ENCODE measurements at places on chromosomes 1 and 21.

DNA sequence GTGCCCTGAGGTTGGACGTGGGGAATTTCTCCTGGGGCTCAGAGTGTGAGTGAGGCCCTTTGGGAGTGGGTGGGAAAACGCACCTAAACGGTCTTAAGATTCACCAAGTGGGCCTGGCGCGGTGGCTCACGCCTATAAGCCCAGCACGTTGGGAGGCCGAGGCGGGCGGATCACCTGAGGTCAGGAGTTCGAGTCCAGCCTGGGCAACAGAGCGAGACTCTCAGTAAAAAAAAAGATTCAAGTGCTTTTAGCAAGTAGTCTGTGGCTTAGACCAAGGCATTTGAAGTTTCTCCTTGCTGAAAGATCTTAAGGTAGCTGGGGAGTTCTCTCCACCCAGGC lies 1.4 kb downstream of the RPS8 start:
- no peak for DNase-seq

DNA sequence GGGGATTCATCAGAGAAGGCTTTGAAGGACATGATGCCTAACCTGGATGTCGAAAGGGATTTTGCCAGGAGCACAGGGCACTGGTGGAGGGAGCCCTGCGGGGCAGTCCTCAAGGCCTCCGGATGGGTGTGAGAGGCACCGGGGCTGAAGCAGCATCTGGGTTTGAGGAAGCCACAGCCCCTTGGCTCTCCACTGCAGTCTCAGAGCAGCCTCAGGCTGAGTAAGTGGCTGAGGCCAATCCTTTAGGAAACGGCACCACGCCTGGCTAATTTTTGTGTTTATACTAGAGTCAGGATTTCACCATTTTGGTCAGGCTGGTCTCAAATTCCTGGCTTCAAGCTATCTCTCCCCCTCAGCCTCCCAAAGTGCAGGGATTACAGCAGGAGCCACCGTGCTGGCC lies 12.0 kb downstream of the ERVH48-1 start:
- DNase-seq, result no peak

DNA sequence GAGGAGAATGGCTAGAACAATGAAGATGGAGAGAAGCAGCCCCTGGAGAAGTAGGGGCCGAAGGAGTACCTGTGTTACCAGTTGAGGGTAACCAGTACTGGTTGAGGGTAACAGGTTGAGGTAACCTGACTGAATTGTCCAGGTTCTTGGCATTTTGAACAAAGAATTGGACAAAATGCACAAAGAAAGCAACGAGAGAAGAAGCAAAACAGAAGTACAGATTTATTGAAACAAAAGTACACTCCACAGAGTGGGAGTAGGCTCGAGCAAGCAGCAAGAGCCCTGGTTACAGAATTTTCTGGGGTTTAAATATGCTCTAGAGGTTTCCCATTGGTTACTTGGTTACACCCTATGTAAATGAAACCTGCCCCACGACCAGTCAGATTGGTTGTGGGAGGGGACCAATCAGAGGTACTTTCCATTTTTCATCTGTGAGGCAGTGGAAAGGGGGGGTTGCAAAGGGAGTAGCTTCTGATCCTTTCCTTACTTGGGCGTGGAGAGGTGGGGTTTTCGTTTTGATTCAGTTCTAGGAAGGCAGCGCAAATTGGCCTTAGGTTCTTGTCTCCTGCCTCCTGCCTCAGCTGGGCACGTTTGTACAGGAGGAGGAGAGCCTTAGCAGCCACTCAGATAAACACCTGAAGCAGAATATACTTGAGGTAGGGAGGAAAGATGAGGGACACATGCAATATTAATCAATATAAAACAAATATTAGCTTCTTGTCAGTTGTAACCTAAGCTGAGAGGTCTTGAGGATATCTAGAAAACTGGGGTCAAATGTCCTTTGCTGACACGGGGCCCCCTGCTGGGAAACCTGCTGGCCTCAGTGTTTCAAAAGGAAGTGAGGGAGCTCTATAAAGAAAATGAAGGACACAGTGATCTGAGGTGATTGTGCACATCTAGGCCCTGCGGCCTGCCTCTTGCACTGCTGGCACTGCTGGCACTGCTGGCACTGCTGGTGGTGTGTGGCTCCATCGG lies 14.3 kb upstream of the LSM10 start:
- no peak for DNase-seq

- DNase-seq, result no peak
These were observed 41.4 kb downstream of the ANP32E start for GRCh38 chr1:150194381-150195031.

GRCh38 chr21:41045534-41046268 lies 122.3 kb upstream of the BACE2 start:
- DNase-seq, result no peak

GRCh38 chr1:12511128-12511484 lies 106.9 kb downstream of the DHRS3 start:
- no peak for DNase-seq

- DNase-seq, result no peak
These were observed 480 bp downstream of the DPYD start for GRCh38 chr1:97920276-97920831.

DNA sequence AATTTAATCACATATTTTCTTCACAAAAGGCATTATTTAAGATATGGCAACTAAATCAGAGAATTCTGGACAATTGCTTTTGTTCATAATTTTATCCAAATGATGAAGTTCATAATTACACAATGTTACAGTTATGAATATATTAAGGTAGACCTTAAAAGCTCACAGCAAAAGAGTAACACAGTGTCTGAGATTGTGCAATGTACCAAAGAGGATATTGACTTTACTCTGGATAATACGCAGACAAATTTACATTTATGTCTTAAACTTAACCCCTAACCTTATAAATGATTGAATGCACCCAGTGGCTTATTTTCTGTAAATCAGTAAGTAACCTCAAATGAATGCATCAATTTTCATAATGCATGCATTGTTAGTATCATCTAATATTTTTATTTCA lies 216.2 kb upstream of the SAMSN1 start:
- no peak for DNase-seq

DNA sequence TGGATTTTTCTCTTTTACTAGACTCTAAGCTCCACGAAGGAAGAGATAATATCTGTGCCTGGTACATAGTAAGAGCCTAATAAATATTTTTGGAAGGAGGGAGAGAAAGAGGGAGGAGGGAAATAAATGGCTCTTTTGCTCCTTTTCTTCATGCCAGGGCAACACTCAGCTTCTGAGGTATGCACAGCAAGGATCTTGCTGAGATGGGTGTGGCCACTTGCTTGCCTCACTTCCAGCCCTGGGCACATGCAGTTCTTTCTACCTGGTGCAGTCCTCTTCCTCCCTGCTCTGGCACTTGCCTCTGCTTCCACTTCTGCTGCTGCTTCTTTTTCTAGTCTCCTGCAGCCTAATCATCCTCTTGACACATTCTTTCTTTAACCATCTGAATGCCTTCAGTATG lies 148.1 kb downstream of the FGGY start:
- no peak for DNase-seq

DNA sequence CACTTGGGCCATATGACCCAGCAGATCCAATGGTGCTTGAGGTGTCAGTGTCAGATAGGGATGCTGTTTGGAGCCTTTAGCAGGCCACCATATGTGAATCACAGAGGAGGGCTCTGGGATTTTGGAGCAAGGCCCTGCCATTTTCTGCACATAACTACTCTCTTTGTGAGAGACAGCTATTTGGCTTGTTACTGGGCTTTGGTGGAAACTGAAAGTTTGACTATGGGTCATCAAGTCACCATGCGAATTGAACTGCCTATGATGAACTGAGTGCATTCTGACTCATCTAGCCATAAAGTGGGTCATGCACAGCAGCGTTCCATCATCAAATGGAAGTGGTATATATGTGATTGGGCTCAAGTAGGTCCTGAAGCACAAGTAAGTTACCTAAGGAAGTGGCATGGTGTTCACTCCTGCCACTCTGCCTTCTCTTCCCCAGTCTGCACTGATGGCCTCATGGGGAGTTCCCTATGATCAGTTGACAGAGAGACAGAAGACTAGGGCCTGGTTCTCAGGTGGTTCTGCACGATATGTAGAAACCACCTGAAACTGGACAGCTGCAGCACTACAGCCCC lies 447.3 kb downstream of the AGBL4 start:
- DNase-seq, result no peak

DNA sequence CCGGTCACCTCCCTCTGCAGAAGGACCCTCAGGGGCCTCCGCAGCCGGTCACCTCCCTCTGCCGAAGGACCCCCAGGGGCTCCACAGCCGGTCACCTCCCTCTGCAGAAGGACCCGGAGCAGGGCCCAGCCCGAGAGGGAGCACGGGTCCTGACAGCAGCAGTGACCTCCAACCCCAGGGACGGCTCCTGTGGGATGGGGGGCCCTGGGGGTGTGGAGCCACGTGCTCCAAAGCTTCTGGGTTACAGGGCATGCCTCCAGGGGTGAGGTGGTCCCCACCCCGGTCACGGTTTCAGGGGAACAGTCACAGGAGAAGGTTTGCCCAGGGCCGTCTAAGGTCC lies 40.3 kb downstream of the SLC19A1 start:
- DNase-seq, result no peak

- DNase-seq, result no peak
These were observed 121.2 kb downstream of the DUSP10 start for GRCh38 chr1:221620437-221621384.

DNA sequence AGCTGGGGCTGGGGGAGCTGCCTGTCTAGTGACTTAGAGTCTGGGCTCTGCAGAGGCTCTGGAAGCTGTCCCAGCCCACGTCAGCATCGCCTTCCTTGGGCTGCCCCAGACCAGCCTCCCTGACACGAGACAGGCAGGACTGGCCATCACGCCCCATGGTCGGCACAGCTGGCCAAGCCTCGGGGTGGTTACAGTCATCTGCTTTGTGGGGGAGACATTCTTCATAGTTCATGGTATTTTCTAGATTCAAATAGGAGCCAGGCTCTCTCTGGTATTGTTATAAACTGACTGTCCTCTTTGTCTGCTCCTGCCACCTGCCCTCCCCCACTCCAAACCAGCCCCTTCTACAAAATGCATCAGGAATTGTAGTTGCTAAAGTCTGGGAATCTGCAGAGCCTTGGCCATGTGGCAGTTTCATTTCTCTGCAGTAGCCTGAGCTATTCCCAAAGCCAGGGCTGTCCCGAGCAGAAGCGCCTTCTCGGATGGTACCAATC lies 29.4 kb downstream of the OLFML2B start:
- no peak for DNase-seq

DNA sequence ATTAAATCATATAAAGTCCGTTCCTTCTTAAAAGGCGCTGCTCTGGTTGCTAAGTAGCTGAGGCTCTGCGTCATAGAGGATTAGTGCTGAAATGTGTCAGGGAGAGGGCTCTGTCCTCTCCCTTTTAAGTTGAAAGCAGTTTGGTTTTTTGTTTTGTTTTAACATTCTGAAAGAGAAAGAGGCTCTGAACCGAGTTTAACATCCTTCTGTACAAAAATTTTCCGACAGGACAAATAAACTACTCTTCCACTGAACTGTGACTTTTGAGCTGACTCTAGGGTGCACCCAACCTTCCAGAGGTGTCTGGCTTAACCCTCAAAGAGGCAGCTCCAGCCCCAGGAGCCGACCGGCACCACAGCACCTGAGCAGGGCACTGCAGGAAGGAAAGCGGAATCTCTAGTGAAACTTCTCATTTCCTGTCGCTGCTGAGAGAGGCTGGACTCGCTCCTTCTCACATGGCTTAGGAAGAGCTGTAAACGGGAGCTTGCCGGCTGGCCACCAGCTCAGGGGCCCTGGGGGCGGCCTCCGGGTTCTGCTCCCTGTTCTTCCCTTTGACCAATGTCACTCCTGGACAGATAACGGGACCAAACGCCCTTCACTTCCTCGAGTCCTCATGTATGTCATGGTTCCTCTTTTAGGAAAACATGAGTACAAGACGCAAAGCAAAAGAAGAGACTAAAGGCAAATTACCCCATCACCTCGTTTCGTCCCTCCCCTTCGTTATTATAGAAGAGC lies 1.2 kb downstream of the VAV3 start:
- DNase-seq, result no peak

DNA sequence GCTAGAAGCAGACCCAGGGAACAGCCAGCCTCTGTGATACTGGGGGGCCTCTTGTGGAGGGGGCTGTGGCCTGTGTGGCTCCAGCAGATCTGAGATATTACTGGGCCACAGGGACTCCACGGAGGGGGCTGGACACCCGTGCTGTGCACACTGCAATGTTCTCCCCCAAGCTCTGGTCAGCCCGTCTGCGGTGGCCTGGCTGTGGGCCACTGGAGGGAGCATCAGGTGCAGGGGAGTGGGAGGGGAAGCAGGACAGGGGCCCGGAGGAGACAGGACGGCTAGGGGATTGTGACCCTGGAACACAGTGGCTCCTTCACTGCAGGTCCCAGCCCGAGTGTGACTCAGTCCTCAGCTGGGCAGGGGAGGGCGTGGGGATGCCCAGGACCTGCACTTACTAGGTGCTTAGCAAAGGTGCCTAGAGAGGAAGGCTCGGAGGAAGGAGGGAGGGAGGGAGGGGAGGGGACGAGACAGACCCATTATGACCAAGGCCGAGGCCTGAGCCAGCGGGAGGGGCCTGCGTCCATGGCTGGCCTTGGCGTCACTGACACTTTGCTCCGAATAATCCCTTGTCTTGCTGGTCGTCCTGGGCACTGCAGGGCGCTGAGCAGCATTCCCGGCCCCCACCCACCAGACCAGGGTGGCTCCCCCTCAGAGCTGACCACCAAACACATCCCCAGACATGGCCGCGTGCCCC lies 44.2 kb downstream of the PRDM16 start:
- no peak for DNase-seq

DNA sequence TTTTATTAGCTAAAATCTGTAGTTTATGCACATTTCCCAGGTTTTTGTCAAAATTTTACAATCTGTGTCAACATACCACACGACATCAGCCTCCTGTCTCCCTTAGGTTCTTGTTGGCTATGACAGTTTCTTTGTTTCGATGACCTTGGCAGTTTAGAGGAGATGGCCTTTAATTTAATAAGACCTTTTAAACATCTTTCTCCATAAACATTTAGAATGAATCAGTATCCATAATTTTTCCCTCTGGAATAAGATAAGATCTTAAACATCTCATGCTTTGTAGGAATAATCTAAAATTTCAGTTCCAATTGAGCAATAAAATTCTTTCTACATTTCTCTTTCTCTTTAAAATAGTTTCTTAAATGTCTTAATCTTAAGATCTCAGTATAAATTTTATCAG lies 28.7 kb upstream of the DYRK1A start:
- no peak for DNase-seq

GRCh38 chr1:8165595-8166360 lies 139.7 kb upstream of the ERRFI1 start:
- DNase-seq, result no peak

DNA sequence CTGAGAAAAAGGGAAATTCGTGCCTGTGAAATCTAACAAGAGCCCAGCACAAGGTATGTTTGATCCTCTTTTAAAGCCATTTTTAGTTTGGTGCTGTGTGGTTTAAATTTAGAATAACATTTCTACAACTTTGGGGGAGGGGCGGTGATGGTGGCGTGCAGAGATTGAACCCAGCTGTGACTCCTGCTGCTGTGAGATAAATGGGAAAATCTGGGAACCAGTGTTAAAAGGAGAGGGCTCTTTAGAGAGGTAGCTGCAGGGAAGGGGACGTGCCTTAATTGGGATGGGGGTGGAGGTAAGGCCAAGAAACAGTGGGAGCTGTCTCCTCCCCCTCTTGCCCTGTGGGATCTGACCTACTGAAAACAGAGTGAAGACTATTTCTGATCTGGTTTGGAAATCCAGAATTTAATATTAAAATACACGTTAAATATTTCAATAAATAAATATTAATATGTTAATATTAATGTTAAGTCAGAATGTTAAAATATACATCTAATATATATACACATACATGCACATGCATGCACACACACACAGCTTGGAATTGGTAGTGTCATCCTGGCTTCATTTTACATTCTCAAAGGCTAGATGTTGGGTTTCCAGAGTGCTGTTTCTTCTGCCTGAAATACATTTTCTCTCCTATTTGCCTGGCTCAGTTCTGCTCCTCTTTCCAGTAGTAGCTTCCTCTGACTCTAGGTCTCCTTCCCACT lies 30.1 kb upstream of the DNAJC6 start:
- no peak for DNase-seq

GRCh38 chr1:118081387-118081786 lies 103.6 kb downstream of the SPAG17 start:
- DNase-seq, result no peak
